ENCODE measurements at places on chromosomes 6 and 20. TPM values are rescaled to one million over a fixed set of nuclear protein-coding genes. Genes with fewer than 3 reads are reported as not detected.

Gene SGK2
- total RNA-seq = 0.25 TPM

Gene ADGB
- total RNA-seq = not detected

Gene PLAGL1
- total RNA-seq = 15.7 TPM

Gene TFAP2A
- 0.23 TPM for total RNA-seq

DNA sequence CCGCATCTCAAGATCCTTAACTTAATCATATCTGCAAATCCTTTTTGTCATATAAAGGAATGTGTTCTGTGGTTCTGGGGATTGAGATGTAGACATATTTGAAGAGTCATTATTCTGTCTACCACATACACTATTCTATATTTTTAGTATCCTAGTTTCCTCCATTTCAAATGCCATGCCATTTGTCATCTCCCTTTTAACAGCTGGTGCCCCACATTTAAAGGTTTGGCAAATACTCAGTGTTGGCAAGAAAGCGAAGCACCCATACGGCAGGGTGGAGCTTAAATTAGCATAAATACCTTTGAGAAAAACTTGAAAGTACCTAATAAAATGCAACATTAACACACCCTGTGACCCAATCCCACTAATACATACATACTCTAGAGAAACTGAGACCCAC, 31.7 kb downstream of the PAK5 start:
- DNase-seq = no peak

- DNase-seq = no peak
These were observed 282.7 kb downstream of the NRN1 start for GRCh38 chr6:5723841-5724691.

DNA sequence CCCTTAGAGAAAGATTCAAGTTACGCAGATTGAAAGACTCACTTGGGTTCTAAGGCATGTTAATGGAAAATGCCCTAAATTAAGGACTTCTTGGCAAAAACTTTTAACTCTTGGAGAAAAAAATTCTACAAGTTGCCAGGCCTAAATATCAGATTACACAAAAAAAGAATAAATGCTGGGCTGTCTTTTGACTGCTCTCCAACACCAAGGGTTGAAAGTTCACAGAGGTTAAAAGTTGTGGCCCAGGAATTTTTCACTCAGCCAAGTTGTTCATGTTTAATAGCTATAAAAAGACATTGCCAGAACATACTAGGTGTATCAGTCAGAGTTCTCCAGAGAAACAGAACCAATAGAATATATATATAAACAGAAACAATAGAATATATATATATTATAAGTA, 268.4 kb upstream of the PRND start:
- no peak for DNase-seq

GRCh38 chr6:108993876-108994275, 100.8 kb downstream of the SESN1 start:
- no peak for DNase-seq

GRCh38 chr20:18524646-18525045, 16.9 kb downstream of the SEC23B start:
- DNase-seq = no peak

DNA sequence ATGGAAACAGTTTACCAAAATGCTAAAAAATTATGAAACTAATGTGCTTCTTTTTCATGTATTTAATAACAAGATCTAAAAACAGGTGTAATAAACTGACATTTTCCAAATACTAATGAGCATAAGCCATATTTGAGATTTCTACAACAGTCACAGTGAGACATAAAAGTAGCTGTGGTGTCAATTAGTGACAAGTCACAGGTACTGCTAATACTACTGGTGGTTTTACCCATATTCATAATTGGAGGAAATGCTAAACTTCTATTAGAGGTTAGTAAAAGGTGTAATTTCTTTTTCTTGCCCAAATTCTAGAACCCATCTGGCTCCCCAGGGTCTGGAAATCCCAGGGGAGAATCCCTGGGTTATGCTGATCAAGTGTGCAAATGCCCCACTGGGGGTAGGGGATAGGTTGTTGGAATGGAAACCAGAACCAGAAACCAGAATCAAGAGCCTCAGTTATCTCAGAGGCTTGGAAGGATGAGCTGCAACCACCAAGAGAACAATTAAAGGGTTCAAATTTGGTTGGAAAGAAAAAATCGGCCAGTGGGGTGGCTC, 7.1 kb upstream of the GTF2H4 start:
- DNase-seq = no peak
